CD4-positive, alpha-beta T cell treated with Interleukin-6 at 100 ng/mL for 8 hours (primary cell): ENCODE measurements at places on chromosomes 16 and 17.

DNA sequence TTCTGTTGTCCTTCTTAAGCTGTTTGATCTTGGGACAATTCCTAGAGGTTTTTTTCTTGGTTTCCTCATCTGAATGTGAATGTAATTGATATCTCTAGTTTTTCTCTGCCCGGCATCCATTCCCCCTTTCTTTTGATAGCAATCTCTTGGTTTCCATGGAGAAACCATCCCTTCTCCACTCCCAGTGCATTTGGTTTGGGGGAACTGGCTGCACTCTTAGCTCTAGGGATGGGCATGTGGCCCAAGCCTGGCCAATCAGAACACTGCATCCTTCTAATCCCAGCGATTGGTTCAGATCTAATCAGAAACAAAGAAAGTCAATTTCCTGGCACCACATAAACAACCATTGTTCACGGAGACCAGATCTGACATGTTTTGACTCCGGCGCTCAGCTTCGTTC is 45.1 kb downstream of the IRX3 start:
- no peak for DNase-seq

GRCh38 chr17:54980375-54980774 is 11.8 kb downstream of the STXBP4 start:
- no peak for DNase-seq

- no peak for DNase-seq
Observed at GRCh38 chr17:77315010-77315409, 174.2 kb downstream of the SEC14L1 start.

GRCh38 chr16:63385714-63386432 is 1349.6 kb upstream of the CDH8 start:
- DNase-seq: no peak

DNA sequence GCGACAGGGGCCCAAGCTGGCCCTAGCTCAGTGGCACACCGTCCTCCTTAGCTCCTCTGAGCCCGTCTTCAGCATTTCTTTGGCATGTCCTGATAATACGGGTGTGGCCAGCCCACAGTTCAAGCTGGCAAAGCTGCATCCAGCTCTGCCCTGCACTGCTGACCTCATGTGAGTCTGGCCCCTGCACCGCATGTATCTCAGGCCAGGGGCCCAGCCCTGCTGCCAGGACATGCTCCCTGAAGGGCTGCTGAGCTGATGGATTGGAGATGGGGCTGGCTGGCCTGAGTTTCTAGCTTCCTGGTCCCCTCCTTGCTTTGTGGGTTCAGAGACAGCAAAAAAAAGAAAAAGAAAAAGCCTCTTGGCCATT is 2.4 kb downstream of the DOC2B start:
- DNase-seq: no peak

DNA sequence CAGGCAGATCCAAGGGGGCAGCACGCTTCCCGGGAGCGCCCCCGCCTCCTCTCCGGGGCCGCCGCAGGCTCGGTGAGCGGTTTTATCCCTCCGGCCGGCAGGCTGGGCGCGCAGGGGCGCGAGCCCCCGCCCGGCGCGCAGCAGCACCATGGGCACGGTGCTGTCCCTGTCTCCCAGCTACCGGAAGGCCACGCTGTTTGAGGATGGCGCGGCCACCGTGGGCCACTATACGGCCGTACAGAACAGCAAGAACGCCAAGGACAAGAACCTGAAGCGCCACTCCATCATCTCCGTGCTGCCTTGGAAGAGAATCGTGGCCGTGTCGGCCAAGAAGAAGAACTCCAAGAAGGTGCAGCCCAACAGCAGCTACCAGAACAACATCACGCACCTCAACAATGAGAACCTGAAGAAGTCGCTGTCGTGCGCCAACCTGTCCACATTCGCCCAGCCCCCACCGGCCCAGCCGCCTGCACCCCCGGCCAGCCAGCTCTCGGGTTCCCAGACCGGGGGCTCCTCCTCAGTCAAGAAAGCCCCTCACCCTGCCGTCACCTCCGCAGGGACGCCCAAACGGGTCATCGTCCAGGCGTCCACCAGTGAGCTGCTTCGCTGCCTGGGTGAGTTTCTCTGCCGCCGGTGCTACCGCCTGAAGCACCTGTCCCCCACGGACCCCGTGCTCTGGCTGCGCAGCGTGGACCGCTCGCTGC is 832 bp downstream of the CDK5R1 start:
- no peak for DNase-seq

DNA sequence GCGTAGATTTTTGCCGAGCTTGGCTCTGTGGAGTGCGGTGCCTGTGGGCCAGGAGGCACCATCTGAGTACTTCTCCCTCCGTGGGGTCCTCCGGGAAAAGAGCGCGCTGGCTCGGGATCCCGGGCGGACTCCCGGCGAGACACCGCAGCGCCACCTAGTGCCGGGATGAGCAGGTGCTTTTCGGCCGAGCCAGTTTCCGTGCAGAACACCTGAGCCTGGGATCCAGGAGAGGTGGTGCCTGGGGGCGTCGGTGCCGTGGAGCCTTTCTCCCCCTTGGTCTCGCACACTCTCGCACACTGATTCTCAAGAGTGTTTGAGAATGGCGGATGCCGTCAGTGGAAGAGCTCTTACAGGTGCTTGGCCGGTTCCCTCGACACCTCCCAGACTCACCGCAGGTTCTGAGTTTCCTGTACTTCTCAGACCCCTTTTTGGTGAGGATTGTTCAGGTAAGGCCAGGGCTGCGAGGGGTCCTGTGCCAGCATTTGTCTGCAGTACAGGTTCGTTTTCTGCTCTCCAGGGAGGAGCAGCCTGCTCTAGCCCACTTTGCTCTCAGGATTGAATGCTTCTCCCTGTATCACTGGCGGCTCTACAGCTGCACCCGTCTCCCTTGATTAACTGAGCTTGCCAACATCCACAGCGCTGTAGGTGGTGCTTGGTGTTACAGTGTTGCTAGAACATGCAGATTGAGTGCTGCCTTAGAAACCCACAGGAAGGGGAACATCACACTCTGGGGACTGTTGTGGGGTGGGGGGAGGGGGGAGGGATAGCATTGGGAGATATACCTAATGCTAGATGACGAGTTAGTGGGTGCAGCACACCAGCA is 23.3 kb downstream of the TBCD start:
- DNase-seq: peak; percentile 24

DNA sequence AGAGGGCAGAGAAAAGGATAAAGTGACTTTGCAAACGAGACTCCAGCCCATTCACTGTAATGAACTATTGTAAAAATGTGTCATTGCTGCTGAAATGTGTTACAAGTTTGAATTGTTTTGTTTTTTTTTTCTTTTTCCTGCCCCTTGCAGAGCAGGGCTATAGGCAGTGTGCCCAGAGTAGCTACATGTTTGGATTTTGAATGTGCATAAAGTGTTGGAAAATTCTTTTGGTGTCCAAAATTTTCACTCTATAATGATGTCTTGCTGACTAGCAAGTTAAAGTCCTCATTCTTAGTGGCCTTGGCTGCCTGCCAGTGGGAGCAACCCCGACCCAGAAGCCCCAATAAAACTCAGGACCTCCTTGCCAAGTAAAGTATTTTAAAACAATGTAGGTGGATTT is 66.5 kb downstream of the IGF2BP1 start:
- DNase-seq: no peak

DNA sequence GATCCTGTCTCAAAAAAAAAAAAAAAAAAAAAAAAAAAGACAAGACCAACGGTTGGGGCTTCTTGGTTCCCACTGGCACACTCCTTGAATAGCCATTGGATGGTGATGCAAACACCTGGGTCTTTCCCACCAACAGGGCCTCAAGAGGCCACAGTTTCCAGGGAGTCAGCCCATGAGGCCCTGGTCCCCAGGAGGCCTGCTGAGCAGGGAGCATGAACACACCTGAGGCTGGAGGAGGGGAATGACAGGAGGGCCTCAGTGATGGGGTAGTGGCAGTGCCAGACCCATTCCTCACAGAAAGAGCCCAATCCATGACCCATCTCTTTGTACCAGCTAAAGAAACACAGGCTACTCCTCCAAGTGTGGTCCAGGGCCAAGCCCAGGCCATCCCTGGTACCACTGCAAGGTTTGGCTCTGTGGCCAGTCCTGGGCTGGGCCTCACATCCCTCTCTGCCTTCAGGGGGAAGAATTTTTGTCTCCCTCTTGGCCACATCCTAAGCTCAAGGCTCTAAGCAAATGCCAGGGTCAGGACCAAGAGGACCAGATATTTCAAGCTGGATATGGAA is 13.9 kb downstream of the ARL2BP start:
- no peak for DNase-seq

DNA sequence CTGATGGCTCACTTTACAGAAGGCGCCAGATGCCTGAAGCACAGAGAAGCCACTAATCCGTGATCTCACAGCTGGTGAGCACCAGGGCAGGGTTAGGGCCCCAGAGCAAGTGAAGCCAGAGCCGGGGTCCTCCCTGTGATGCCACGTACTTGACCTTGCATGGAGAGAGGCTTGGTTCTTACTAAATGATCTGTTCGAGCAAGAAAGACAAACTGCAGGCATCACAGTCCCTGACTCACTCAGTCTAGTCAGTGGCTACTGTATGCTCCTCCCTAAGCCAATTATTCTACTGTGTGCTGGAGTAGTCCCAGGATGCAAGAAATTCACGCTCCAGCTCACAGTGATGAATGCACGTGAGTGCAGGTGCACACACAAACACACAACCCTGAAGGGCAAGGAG is 55.4 kb downstream of the SDK2 start:
- no peak for DNase-seq
